Activated T-cell treated with anti-CD3 and anti-CD28 coated beads, Interleukin-2, amount 50 U/mL, for 4 hours (primary cell): ENCODE measurements at places on chromosomes 4 and X. TPM values are rescaled to one million over a fixed set of nuclear protein-coding genes. Genes with fewer than 3 reads are reported as not detected.

Gene MGAT4D
- not detected for total RNA-seq

Gene SSX4
- not detected for total RNA-seq

Gene SPANXN4
- total RNA-seq: not detected

Gene TREX2
- total RNA-seq: 2.4 TPM

Gene SLC16A2
- 0.33 TPM for total RNA-seq

Gene OTC
- total RNA-seq: not detected

Gene KLF8
- 0.48 TPM for total RNA-seq

Gene ATP8A1
- total RNA-seq: 8.1 TPM

Gene CXorf49
- not detected for total RNA-seq

Gene MAB21L2
- total RNA-seq: not detected

Gene SHOX
- total RNA-seq: not detected

Gene TMPRSS11D
- total RNA-seq: not detected

Gene DNAJB14
- total RNA-seq: 38.8 TPM

Gene MAGEA12
- not detected for total RNA-seq

Gene SPANXA1
- not detected for total RNA-seq

Gene AFP
- total RNA-seq: 1.2 TPM

Gene BMX
- total RNA-seq: not detected

Gene TRO
- total RNA-seq: 2.6 TPM

Gene PQBP1
- 139 TPM for total RNA-seq
